Head of caudate nucleus (tissue), 42 donors: ENCODE measurements at places on chromosomes 5 and 9.
A peak's percentile ranks its signal among the peaks of the same experiment; 100 is the strongest.

GRCh38 chr5:107809201-107810034 is 138.7 kb upstream of the EFNA5 start:
- DNase-seq: no peak

GRCh38 chr5:154055201-154055600 is 16.4 kb downstream of the MFAP3 start:
- no peak for DNase-seq

DNA sequence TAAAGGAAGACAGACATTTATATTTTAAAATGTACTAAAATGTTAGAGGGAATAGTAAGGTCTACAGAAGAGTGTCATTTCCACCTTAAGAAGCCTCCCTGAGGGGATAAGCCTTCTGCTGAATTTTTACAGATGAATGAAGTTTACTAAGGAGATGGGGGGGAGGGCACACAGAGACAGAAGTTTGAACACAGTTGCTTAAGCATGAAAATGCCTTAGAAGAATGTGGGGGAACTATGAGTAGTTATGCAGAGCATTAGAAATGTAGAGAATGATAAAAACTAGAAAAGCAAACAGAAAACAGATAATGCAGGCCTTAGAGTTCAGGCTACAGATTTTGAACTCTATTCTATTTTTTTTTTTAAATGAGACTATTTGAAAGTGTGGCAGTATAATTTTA is 232.2 kb upstream of the VLDLR start:
- DNase-seq: no peak

DNA sequence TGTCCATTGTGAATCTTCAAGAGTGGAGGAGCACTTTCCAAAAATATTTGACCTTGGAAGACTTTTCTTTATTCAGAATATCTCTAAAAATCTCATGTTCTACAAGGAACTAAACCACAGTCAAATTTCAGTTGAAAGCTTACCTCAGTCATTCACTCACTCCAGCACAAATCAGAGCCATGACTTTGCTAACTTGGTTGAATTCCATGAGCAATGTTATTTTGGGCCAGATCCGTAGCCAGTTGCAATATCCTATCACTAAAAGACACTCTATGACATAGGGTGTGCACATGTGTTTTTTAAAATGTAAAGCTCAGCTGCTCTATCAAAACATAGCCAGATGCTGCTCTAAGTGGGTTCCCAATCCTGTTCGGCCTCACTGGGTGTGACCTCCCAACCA is 156.1 kb upstream of the ANKRD55 start:
- DNase-seq: no peak

GRCh38 chr9:5488221-5489008 is 21.9 kb upstream of the PDCD1LG2 start:
- no peak for DNase-seq

DNA sequence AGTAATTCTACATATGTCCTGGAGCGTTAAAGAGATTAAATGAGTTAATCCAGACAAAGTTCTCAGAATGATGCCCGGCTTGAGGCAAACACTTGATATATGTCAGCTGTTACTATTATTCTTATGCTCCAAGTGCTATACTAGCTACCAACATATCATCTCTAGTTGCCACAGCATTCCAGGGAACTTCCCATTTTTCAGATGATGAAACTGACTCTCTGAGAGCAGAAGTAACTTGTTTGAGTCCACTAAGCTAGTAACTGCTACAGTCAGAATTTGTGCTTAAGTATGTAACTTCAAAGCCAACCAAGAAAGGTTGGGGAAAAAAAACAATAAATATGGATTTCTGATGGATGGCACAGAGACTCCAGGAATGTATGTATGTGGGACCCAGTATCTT is 98.1 kb downstream of the CDK5RAP2 start:
- DNase-seq: no peak

- no peak for DNase-seq
These were observed 2.9 kb downstream of the FPGS start for GRCh38 chr9:127805620-127806019.

GRCh38 chr5:170238456-170239196 is 5.8 kb downstream of the C5orf58 start:
- no peak for DNase-seq

DNA sequence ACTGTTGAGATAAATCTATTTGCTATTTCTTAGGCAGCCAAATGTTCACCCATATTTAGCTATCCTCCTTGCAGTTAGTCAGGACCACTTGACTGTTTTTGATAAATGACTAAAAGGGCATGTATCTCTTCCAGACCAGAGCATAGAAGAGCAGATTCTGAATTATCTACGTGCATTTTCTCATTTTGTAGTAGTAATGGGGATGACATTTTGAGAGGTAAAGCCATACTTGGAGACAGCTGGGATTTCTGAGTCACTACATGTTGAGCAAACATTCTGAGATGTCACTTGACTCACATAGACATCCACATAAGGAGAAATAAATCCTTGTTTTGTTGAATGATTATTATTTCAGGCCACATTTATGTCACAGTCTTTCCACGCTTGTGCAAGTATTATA is 297.6 kb downstream of the CDH10 start:
- DNase-seq: no peak

- DNase-seq: no peak
These were observed 123.6 kb upstream of the PITX1 start for GRCh38 chr5:135157421-135158313.

DNA sequence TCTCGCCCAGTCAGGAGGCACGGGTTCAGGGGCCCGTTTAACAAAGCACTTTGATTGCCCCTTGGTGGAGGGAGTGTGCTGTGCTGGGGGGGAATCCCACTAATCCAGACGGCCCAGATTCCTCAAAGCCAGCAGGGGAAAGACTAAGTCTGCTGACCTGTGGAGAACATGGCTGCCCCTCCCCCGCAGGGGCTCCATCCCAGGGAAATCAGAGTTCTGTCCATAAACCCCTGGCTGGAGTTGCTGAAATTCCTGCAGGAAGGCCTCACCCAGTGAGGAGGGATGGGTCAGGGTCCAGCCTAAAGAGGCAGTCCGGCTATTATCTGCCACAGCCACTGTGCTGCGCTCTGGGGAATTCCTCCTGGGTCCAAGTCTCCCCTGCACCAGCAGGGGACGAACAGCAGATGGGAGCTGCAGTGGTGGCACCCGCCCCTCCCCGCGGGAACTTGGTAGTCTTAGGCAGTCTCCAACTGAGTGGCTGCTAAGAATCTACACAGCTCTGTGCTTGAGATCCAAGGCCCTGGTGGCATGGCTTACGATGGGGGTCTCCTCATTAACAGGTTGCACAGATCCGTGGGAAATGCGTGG is 174.0 kb upstream of the DAB2 start:
- no peak for DNase-seq

DNA sequence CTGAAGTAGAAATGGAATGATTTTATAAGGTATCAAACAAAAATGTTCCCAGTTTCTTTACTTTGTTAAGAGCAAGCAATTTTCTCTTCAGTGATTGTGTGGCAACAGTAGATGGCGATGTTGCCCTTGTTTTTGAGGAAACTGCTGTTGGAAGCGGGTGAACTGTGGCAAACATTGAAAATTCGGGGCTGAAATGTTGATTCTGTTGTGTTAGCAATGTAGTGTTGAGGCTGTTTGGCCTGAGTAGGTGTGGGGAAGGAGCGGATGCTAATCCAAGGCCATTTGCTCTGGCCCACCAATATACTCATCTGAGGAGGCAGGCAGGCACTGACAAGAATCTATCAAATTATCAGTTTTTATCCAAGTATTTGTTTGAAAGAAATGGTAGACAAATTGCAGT is 129.8 kb downstream of the SLC12A2 start:
- peak; percentile 76 for DNase-seq

GRCh38 chr5:85159395-85159794 is 774.7 kb upstream of the EDIL3 start:
- DNase-seq: no peak

DNA sequence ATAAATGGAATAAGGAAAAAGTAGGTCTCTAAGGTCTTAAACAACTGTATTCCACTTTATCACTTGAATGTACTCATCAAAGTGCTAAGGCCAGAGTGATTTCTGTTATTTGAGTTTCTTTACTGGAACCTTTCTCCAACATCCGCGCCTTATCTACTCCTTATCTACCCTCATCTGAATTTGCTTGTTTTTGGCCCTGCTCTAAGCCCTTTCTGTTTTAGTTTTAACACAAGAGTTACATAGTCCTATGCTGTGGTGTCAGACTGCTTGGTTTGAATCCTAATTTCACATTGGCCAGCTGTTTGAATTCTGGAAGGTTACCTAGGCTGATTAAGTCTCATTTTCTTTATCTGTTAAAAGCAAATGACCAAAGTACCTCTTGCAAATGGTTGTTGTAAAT is 128.3 kb downstream of the PCSK5 start:
- no peak for DNase-seq

DNA sequence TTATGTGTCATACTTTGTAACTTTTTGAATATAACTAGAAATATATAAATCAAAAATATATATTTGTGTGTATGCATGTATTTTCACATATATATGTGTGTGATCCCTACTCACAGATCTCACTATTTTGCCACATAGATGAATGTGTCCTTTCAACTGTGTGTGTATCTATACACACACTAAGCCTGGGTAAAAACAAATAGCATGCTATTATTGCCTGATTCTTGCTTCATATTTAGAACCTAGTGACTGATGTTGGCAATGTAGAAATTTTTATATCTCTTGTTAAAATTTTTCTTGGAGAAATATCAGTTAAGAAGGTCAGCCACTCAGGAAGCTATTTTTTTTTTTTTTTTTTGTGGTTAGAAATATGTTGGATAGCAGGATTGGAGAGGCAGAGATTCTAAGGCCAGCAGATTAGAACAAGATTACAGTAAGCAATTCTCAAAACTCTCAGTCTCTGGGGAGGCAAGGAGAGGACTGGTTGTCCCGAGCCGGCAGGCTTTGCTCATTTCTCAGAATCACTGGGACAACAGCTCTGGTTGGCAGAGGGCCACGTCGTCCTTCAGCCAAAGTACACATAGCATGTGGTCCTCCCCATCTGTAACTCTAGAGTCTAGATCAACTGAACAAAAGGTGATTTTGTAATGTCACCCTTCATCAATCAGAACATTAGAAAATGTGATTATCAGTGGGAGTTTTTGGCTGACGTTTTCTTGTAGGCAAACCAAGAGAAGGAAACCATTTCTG is 19.7 kb downstream of the C6 start:
- DNase-seq: no peak

DNA sequence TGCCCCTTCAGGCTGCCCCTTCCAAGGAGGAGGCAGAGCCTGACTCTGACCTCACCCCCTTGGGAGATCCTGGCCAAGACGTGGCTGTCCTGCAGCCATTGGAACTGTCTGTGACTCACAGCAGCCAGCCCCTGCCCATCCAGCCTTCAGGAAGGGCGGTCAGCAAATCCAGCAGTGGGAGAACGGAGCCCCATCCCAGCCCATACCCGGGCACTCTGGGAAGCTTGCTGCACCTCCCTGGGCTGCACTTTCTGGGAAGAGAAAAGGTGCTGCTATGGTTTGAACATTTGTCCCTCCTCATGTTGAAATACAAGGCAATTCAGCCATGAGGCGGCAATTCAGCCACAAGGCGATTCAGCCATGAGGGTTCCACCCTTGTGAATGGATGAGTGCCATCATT is 24.4 kb downstream of the CCDC187 start:
- no peak for DNase-seq

DNA sequence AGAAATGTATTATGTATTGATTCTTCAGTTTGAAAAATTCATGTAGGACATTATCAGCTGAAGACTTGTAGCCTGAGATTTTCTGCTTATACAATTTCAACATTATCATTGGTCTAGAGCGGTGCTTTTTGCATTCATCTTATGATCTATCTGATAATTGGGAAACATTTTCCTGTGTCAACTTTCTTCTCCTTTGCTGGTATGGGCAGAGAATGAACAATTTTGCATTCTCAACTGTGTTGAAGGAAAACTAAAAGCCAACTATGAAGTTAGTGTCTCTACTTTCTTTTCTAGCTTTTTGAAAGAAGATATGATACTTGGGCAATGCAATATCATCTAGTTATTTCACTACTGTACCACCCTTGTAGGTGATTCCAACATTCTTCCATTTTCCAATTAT is 10.3 kb downstream of the ZFR start:
- DNase-seq: no peak

GRCh38 chr5:40258222-40258621 is 421.5 kb upstream of the PTGER4 start:
- no peak for DNase-seq

GRCh38 chr5:22901885-22902284 is 48.7 kb upstream of the CDH12 start:
- no peak for DNase-seq

GRCh38 chr9:80407220-80407619 is 835.5 kb downstream of the TLE4 start:
- DNase-seq: no peak

DNA sequence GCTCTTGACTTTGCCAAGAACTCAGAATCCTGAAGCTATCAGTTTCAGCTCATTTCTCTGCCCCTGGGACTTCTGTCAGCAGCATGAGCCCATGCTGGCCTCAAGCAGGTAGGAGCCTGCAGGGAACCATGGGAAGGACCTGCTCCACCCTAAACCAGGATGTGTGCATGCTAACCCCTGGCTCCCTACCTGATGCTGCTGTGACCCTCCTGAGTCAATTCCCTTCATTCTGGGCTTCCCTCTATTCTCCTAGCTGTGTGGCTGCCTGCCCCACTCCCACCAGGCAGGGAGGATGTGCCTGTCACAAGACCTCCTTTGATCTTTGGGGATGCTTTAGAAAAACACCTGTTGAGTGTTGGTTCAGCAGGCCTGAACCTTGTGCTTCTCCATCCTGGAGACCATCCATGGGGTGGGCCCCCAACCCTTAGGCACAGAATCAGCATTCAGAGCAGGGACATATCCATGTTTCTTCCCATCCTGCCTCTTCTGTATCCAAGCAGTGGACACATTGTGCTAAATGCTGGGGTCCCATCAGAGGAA is 117.1 kb upstream of the CCL21 start:
- DNase-seq: no peak

DNA sequence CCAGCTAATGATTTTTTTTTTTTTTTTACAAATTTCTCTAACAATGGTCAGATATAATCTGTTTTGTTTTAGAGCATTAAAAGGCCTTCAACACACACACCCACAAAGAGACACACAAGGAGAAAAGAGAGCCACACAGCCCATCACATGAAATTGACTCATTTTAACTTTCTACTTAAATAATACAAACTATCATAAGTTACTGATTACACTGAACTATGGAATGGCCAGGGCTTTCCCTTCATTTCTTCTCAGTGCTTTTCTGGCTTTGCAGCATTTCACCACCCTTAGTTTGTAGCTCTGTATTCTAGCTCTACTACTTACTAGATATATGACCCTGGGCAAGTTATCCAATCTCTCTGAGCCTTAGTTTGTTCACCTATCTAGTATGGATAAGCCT is 13.2 kb downstream of the REEP5 start:
- DNase-seq: no peak

GRCh38 chr5:171315925-171316257 is 6.8 kb downstream of the TLX3 start:
- no peak for DNase-seq

DNA sequence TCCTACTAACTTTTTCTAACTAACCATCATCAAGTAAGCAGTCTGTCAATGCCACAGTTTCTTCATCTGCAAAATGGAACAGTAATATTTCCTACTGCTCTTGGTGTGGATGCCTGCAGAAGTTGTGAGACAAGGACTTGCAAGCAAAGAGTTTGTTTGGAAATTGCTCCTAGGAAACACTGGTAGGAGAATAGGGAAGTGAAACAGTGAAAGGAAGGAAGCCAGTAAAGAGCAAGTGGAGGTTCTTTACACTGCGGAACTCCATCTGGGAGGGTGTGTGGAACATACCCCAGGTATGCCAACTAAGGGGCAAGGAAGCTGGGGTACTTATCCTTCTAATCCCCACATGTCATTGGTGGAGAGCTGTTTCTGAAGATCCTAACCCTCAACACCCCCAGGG is 119.9 kb downstream of the FOXD1 start:
- no peak for DNase-seq

GRCh38 chr5:6827526-6828219 is 114.4 kb downstream of the TENT4A start:
- no peak for DNase-seq
